ENCODE measurements at places on chromosomes 7 and 10.

- no peak for DNase-seq
These were observed 170.8 kb downstream of the VPS50 start for GRCh38 chr7:93402944-93403343.

GRCh38 chr10:84294766-84295447, 33.5 kb upstream of the CCSER2 start:
- no peak for DNase-seq

- no peak for DNase-seq
These were observed 71.8 kb upstream of the CACNB2 start for GRCh38 chr10:18068401-18068800.

- DNase-seq, result no peak
These were observed 743 bp downstream of the OR2A5 start for GRCh38 chr7:144049491-144049890.

DNA sequence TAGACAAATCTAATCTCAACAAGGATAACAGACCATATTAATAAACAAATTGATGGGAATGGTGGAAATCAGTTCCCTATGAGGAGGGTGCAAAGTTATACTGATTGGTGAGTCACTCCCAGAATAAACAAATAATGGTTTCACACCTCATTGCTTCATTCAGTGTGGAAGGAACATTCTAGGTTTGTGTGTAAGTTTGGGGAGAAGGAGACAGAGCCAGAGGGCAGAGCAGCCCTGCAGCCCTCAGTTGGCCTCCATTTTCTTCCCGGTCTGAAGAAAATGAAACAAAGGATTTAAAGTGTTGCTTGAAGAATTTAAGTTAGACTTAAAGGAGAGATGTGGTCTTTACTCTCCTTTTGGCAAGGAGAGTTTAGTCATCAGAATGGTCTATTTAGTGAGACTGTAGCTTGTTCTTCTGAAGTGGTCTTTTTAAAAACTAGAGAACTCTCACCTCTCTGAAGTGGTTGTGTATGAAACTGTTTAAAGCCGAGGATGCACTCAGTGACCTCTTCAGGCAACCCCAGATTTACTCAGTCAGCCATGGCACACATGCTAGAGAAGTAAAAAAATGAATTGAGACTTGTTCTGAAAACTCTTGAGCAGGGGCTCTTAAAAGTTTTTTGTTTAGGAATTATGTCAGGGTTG, 27.2 kb downstream of the IKZF1 start:
- no peak for DNase-seq

DNA sequence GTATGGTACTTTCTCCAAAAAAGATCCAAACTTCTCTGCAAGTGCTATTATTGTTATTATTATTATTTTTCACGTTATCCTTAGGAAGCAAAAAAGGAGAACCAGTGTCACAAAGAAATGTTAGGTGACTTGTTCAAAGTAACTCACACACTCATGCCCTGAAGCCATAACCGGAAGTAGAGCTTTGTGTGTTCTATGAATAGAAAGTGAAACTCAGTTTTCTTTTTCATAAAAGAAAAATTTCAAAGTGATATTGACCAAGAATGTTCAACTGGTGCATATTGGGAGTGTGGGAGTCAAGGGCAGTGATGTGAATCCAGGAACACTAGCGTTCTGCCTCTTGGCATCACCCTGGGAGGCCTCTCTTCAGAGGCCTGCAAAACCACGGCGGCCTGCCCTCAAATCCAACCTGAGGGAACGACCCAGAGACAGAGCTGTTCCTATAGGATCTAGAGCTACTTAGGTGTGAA, 106.1 kb downstream of the PRKCQ start:
- DNase-seq, result peak; percentile 76

- DNase-seq, result no peak
These were observed 9.6 kb downstream of the KAZALD1 start for GRCh38 chr10:101071267-101071884.

GRCh38 chr7:55075464-55076021, 56.7 kb downstream of the EGFR start:
- no peak for DNase-seq

- no peak for DNase-seq
These were observed 90.1 kb downstream of the SNX10 start for GRCh38 chr7:26381476-26382353.

- DNase-seq, result no peak
These were observed 572 bp upstream of the BHLHA15 start for GRCh38 chr7:98210513-98211220.

GRCh38 chr10:7302930-7303557, 107.8 kb downstream of the SFMBT2 start:
- DNase-seq, result no peak

DNA sequence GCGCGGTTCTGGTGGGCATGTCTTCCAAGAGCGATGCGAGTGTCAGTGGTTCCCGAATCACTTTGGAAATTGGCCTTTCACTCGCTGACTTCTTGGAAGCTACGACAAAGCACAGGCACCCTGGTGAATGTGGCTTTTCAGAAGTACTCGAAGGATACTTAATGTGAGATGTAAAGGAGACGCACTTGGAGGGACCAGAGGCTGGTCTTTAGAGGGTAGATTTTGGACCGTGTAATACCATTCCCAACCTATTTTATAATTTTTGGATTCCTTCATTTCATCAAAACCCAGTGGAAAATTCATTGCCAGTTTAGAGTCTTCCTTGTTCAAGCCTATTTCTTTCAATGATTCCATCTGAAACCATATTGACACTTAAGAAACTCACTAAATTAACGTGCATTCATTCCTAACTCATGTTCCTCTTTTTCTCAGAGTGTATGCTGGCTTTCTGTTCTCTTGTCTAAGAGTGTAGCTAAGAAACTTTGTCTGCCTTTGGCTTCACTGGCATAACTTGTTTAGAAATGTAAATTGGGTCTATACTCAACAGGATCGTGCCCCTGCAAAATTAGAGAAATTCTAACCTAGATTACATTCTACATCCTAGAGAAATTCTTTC, 645 bp upstream of the COPG2 start:
- DNase-seq, result no peak

GRCh38 chr7:117129521-117129955, 176.2 kb downstream of the ST7 start:
- DNase-seq, result no peak

DNA sequence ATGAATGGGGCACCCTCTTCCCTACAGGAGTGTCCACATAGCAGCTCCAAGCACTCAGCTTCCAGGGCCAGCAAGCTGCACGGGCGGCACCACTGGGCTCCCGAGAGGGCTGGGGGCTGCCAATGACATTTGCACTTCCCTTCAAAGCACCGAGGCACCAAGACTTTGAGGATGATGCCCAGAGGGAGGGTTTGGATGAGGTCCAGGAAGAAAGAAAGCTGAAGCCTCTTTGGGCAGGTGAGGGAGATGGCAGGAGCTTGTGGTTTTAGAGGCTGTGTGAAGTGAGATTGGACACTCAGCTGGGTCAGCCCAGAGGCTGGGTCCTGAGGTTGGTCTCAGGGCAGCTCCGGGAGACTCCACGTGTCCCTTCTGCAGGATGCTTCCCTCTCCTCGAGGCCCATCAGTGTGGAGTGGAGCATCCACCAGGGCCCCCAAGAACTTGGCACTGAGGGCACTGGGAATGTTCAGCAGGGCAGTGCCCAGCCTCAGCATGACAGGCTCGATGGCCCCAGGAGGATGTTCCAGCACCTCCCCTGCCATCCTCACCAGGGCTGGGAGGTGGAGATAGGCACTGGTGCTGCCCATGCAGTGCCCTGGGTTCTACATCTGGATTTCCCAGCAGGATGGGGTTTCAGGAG, 54.9 kb upstream of the IGFBP3 start:
- no peak for DNase-seq

GRCh38 chr10:3195286-3195685, 22.7 kb upstream of the PITRM1 start:
- DNase-seq, result no peak

GRCh38 chr7:91293136-91293535, 28.9 kb downstream of the FZD1 start:
- DNase-seq, result no peak

- DNase-seq, result no peak
These were observed 8.8 kb upstream of the STN1 start for GRCh38 chr10:103926722-103927319.

DNA sequence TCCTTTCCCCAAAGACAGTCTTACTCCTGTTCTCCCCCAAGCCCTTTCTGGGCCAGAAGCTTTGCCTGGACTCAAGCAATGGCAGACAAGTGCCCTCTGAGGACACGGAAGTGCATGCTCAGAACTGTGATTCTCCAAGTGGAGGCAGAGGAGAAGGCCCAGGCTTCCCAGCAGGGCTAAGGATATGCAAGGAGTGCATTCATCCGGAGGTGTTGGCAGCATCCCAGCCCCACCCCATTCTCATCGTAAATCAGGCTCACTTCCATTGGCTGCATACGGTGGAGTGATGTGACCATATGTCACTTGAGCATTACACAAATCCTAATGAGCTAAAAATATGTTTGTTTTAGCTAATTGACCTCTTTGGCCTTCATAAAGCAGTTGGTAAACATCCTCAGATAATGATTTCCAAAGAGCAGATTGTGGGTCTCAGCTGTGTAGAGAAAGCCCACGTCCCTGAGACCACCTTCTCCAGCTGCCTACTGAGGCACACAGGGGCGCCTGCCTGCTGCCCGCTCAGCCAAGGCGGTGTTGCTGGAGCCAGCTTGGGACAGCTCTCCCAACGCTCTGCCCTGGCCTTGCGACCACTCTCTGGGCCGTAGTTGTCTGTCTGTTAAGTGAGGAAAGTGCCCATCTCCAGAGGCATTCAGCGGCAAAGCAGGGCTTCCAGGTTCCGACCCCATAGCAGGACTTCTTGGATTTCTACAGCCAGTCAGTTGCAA, 1.4 kb upstream of the RBP3 start:
- DNase-seq, result no peak

- peak; percentile 36 for DNase-seq
These were observed 34.4 kb upstream of the SLF2 start for GRCh38 chr10:100878291-100878910.

DNA sequence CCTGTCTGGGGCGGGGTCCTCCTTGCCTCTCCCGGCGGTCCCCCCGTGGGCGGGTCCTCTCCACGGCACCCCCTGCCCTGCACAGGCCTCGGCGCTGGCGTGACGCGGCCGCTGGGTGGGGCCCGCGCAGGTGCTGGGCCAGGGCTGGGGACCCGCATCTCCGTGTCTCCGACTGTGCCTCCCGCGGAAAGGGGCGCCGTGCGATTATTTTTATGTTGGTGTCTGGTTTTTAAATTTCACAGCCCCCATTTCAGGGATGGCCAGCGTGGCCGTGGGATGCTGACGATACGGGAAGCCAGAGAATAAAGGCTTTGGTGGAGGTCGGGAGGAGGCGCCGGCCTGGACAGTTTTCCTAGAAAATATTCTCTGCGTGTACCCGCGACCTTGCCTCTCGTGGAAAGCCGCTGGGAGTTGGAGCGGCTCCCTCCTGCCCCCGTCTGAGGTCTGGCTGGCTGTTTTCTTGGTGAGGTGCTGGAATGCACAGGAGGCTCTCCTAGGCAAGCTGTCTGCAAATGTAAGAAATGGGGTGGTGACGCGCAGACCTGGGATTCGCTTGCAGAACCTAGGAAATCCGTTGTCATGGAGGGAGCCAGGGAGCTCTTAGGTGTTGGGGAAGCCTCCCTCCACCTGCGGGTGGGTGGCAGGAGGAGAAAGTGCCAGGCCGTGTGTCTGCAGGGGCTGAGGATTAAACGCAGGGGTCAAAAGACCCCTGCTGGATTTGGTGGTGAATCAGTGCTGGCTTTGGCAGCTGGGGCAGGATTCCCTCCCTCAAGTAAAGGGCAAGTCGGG, 28.7 kb upstream of the JAKMIP3 start:
- no peak for DNase-seq

DNA sequence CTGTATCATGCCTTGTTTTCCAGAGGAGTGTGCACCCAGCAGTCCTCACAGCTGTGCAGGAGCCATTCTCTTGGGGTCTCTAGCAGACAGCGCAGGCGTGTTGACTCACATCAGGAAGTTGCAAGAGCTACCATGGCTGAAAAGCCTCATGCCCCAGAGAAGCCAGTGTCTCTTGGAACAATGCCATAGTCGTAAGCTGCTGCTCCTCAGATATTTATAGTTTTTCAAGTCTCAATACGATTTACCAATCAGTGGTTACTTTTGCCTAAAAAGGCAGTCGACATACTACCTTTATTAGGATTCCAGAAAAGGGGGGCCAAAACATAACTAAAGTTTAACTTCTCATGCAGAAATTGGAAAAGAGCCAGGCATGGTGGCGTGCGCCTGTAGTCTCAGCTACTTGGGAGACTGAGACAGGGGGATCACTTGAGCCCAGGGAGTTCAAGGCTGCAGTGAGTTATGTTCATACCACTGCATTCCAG, 407.7 kb downstream of the PARD3 start:
- DNase-seq, result no peak

- no peak for DNase-seq
These were observed 239.6 kb downstream of the SKIDA1 start for GRCh38 chr10:21285742-21286331.

DNA sequence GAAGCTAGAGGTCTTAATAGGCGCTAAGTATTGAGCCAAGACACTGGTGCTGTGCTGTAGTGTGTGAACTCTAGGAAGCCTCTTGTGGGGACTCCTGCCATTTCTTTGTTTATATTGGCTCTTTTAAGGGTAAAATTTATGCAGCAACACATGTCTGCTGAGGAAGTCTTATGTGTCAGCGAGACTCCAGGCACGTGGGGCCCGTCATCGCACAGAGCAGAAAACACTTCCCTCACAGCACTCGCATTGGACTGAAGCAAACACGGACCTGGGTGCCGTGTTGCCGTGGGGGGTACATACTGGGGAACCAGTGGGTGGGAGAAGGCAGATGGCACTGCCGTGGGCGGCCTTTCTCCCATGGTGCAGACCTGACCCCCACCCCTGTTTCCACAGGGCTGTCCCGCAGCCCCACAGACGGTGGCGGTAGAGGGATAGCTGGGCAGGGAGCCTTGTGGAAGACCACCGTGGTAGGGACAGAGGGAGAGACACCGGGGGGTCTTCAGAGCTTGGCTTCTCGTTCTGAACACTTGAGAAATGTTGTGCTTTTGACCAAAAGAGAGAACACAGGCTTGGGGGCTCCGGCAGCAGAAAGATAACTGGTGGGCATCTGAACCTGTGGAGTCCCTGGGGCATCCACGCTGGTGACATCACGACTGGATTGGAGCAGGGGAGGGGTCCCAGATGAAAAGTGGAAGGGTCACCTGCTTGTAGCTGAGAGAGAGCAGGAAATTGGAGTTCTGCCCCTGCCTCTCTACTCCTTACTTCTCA, 284.7 kb upstream of the SHH start:
- DNase-seq, result no peak

DNA sequence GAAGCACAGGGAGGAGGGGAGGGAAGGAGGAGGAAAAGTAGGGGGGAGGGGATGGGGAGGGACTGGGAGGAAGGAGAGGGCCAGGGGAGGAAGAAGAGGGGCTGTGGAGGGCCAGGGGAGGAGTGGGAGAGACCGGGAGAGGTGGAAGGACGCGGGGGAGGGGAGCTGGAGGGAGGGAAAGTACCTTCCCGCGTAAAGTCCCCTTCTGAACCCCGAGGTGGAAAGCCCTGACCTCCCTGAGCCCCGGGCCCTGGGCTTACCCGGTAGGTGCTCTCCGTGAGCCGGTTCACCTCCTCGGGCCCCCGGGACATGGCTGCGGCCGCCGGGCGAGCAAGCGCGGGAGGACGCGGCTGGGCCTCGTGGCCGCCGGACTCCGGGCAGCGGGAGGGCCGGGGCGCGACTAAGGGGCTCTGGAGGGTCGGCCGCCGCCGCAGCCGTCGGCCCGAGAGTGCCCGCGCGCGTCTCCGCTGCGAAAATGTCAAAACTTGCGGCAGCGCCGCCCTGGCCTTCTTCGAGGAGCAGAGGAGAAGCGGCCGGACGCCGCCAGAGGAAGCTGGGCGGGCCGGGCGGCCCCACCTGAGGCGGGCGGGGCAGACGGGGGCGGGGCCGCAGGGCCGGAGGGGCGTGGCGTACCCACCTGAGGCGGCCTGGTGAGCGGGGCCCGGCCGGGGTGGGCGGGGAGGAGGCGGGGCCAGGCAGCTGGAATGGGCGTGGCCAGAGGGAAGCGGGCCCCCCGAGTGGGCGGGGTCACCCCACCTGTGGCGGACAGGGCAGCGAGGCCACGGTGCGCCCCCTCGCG, at the start of gene BAIAP2L1:
Gene BAIAP2L1 (minus strand): TSS at position 549 of the 799 bp plus-strand sequence. CDS start 238 bp downstream, at position 311.
- DNase-seq, result peak; percentile 71

Data from erythroblast (primary cell).